ENCODE measurements at places on chromosomes 11 and 22. TPM values are rescaled to one million over a fixed set of nuclear protein-coding genes. Genes with fewer than 3 reads are reported as not detected.

- no peak for DNase-seq
Measured at GRCh38 chr11:4704054-4704789, at the start of gene MMP26. TSS of gene MMP26 (plus strand) at chr11:4704784.

- no peak for DNase-seq
Measured at GRCh38 chr11:128765571-128766549, 72.0 kb downstream of the FLI1 start.

ANGPTL5 gene
- 0.41 TPM for total RNA-seq

- no peak for DNase-seq
Measured at GRCh38 chr11:85279267-85279666, 347.9 kb downstream of the DLG2 start.

VSIG10L2 gene
- total RNA-seq, result not detected

OR52I1 gene
- total RNA-seq, result not detected

GRCh38 chr11:86035920-86036319 lies 33.0 kb downstream of the PICALM start:
- DNase-seq, result no peak
